Activated CD8-positive, alpha-beta memory T cell treated with anti-CD3 and anti-CD28 coated beads for 1 hour (primary cell): ENCODE measurements at places on chromosomes 1 and 21.

- no peak for DNase-seq
Measured at GRCh38 chr1:224266105-224266914, 63.7 kb downstream of the NVL start.

DNA sequence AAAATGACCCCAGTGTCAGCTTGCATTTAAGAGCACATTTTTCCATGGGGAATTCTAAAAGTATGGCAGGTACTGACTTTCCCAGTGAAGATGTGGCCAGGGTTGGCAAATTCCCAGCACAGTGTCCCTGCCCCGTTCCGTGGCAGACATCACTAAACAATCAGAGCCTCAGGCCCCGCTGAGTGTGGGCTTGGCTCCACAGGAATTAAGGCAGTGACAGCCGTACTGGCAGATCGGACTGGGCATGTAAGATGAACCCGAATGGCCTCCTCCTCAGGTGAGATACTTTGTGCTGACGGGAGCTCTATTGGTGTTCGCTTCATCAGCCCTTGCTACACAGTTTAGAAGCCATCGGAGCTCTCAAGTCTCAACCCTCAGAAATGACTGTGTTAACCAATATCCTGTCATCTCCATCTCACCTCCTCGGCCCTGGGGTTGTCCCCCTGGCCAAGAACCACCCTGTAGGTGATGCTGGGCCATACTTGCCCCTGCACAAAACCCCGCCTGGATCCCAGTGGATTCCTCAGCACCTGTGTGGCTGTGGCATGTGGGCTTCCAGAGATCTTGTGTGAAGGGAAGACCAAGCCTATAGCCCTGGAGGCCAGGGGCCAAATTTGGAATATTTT lies 29.0 kb upstream of the ABCG1 start:
- no peak for DNase-seq

DNA sequence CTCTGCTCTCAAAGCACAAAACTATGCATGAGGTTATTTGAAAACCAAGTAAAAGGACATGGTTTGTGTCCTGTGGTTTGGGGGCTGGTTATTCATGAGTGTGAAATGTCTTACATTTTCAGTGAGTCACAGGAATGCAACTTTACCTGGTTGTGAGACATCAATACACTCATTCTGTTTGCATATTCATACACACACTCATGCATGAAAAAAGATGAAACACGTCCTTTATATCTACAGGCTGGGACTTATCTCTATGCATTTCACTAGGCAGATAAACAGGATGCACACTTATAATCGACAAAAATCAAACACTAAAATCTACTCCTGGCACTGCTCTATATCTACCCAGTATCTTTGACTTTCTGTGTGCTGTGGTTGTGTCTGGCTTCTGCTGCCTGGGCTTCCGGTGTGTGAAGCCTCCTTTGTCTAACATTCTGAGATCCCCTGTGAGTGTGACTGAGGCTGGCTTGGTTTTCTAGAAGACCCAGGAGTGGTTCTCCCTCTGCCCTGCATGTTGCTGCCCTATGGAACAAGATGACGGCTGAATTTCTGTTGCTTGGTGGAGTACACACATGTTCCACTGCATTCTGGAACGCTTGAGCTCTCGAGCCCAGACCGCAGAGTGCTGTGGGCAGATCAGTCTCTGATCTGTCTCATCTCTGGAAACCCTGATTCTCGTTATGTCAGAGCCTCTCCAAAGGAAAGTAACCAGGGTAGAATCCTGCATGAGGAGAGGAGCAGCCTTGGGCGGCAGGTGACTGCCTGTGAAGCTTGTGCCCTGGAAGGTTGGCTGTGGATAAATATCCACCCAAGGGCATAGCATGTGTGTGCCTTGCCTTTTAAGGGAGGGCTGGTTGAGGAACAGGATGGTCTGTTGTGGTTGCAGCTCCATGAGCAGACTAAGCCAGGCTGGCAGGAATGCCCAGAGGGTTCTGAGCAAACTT lies 19.7 kb upstream of the FASLG start:
- DNase-seq, result peak; percentile 51

- no peak for DNase-seq
Measured at GRCh38 chr1:161511018-161511755, 5.9 kb downstream of the FCGR2A start.

GRCh38 chr1:100433563-100433962 lies 81.3 kb downstream of the CDC14A start:
- no peak for DNase-seq

GRCh38 chr1:225319871-225320270 lies 108.0 kb downstream of the LBR start:
- DNase-seq, result no peak

GRCh38 chr1:73839922-73840321 lies 358.1 kb downstream of the LRRIQ3 start:
- no peak for DNase-seq

DNA sequence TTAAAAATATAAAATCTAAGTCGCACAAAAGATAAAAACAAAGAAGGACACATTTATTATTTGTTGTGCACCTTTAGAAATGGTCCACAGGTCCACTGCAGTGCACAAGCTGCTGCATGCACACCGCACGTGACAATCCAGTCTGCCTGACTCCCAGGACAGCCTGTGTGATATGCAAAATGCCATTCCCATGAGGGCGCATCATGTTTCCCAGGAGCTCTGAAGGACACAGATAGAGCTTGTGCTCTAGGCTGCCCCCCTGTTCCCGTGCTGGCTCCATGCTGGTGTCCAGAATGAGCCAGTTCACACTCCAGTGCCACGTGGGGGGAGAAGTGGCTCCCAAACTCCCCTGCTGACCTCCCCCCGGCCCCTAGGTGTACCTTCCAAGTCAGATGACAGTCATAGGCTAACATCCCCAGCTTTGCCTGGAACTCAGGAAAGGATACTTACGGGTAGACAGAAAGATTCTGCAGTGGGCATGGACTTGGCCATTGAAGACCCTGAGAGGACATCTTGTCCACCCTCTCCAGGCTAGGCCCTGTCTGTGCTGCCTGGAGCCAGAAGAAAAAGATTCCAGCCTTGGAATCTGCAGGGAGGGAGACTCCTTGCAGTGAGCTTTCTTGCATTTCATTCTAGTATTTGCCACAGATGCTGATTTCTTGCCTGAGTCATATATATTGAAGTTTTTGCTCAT lies 26.3 kb downstream of the RAB7B start:
- DNase-seq, result no peak

DNA sequence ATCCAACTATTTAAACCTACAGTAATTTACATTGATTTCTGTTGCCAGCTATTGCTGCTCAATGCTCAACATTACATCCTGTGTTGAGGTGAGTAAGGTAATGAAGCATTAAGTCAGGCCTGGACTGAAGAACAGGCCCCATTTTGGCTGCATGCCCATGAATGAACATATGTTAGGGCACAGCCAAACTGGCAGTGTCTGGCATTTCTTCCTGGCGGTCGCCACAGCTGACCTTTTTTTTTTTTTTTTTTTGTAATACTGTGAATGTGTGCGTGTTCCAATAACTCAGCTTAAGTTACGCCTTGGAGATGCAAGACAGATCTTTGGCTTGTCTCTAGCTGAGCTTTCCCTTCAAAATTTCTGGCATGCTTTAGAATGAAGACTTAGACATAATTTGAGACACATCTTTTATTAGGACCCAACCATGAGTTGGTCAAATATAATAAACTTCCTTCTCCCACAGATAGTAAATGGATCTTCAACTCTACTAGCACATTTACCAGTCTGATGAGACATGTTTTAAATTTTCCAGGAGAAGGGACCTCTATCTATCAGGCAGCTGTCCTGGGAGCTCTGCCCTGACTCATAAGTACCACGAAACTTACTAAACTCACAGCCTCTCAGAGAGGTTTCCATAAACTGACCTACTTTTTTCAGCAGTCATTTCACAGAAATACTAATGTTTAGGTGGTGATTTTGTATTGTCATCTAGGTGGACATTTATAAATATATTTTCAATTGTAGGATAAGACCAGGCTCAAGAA lies 341.1 kb upstream of the RUNX1 start:
- DNase-seq, result no peak

DNA sequence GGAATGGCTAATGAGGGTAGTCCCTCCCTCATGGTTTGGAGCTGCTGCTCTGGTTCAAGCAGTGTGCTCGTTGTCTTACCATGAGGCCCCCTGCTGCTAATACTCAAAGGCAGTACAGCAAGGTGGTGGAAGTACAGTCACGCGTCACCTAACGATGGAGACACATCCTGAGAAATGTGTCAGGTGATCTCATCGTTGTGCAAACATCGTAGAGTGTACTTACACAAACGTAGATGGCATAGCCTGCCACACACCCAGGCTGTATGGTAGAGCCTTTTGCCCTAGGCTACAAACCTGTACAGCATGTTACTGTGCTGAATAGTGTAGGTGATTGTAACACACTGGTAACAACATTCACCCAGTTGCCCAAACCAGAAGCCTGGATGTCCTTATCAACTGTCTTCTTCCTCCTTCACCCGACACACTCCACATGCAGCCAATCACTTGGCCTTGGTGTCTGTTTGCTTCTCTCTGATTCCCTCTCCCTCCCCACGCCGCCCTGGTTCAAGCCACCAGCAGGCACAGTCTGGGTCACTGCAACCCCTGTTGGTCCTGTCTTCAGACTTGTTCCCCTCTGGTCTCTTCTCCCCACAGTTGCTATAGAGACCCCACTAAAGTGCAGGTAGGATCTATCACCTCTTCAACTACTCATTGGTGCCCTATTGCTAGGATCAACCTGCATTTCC lies 6.0 kb upstream of the KCNA2 start:
- DNase-seq, result no peak

GRCh38 chr1:47190857-47191256 lies 1.0 kb upstream of the PDZK1IP1 start:
- no peak for DNase-seq

GRCh38 chr1:47651311-47652089 lies 213.7 kb downstream of the FOXD2 start:
- DNase-seq, result no peak

DNA sequence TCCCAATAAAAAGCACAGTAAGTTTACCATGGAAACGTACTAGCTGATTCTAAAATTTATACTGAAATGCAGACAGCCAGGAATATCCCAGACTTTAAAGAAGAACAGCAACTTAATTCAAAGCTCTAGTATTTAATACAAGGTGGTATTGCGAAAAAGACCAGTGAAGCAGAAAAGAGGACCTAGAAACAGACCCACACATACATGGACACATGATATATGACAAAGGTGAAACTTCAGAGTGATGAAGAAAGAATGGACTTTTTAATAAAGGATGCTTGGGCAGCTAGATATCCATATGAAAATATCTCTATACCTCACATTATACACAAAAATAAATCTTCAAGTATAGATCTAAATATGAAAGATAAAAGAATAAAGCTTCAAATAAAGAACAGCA lies 62.6 kb downstream of the COP1 start:
- DNase-seq, result no peak

GRCh38 chr1:214499732-214500131 lies 51.7 kb downstream of the PTPN14 start:
- no peak for DNase-seq

DNA sequence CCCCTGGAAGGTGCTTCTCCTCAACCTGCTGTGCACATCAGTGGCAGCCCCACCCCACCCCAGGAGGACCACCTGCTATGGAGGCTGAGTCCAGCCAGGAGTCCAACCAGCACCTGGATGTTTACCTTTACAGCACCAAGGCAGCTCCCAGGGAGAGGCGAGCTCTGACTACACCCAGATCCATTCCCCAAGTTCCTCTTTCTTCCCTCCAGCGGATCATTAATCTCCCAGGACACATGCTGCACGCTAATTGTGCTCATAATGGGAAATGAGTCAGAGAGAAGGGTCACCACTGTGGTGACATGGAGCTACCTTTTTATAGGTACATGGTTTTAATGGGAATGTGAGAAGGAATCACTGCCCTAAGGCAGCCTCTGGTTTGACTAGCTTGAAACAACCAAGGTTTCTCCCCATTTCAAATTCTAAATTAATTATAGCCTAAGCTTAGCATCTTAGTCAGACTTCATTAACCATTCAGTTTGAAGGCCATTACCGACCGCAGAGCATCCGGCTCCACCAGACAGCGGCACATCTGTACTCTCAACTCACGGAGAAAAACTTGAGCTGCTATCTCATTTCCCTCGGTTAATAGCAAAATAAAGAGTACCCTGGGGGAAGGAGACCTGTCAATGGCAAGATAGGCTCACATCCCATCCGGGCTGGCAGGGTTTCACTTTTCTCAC lies 173.1 kb upstream of the GALNT2 start:
- DNase-seq, result no peak

DNA sequence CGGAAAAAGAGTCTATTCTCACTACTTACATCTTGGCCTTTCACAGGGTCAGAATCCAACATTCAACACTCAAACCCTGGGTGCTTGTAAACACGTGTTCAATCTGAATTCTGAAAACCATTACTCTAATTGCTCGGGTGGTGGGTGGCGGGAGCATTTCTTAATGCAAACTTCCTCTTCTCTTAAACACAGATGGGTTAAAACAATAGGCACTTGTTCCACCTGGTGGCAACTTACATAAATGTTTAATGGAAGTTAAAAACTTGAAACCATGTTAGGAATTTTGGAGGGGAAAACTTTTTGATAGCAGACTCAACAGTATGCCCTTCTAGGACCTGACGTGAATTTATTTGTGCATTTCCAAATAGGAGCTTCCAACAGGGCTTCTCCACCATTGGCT lies 23.4 kb upstream of the TDRD10 start:
- no peak for DNase-seq

- DNase-seq, result no peak
Measured at GRCh38 chr1:31904339-31905092, 33.7 kb downstream of the PTP4A2 start.

DNA sequence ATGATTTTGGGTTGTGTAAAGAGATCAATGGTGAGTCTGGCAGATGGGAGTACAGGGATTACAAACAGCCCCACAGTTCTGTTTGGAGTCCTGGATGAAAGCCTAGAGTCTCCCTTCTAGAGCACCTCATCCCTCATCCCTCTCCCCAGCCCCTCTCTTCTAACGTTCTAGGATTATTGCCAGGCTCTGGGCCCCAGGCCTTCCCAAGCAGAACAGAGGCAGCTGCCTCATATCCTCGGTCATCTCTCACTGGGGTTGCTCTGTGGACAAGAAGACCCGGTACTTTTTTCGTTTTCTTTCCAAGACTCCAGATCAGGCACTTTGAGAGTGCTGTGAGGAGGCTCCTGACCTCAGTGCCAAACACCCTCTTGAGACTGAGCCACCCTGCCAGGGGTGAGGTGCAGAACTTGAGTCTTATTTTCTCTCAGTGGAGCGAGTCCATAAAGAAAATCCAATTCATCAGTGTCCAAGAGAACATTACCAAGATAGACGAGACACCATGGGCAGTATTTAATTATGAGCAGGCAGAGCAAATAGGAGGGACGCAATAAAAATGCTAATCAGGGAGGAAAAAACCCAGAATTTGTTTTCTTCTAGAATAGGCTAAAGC lies 17.1 kb upstream of the KCND3 start:
- no peak for DNase-seq
